Epithelial cell of umbilical artery (primary cell): ENCODE measurements at places on chromosomes 6 and 20. TPM values are rescaled to one million over a fixed set of nuclear protein-coding genes. Genes with fewer than 3 reads are reported as not detected.

Gene LRFN2
- total RNA-seq: not detected in 2 replicates

Gene EYA4
- 0.32 and 0.61 TPM in 2 replicates for total RNA-seq

Gene CLVS2
- total RNA-seq: not detected in 2 replicates

Gene BCAS1
- under 0.01 TPM in 1 of 2 replicates, not detected in the other for total RNA-seq

Gene CD40
- 17.3 and 17.5 TPM in 2 replicates for total RNA-seq

Gene OXT
- not detected in 2 replicates for total RNA-seq

Gene IL17A
- total RNA-seq: not detected in 2 replicates

Gene PAK5
- not detected in 2 replicates for total RNA-seq

Gene C20orf204
- 2.6 and 3.0 TPM in 2 replicates for total RNA-seq

Gene CEP250
- total RNA-seq: 14.0 and 39.8 TPM in 2 replicates
